HS-27A (cell line): ENCODE measurements at places on chromosomes 13 and 19.
A peak's percentile ranks its signal among the peaks of the same experiment; 100 is the strongest.

DNA sequence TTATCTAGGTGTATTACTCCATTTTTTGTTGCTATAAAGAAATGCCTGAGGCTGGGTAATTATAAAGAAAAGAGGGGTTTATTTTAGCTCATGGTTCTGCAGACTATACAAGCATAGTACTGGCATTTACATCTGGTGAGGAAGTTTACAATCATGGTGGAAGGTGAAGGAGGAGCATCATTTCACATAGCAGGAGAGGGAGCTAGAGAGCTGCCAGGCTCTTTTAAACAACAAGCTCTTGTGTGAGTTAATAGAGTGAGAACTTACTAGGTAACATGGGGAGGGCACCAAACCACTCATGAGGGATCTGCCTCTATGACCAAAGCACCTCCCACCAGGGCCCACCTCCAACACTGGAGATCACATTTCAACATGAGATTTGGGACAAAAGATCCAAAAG is 221.7 kb upstream of the GPC6 start:
- DNase-seq = no peak

DNA sequence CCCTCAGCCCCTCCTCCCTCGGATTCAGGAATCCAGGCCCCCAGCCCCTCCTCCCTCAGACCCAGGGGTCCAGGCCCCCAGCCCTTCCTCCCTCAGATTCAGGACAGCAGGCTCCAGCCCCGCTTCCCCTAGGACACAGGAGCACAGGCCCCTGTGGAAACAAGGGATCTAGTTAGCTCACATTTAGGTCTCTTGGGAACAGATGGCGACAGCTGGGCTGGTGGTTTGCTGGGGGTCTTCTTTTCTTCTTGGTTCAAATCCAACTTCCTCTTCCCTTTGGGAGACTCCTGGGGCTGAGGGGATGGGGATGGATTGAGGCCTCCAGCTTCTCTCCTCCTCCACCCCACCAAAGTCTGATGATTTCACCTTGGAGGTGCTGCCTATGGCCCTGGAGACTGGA is 19.6 kb downstream of the ZNF575 start:
- DNase-seq = no peak

DNA sequence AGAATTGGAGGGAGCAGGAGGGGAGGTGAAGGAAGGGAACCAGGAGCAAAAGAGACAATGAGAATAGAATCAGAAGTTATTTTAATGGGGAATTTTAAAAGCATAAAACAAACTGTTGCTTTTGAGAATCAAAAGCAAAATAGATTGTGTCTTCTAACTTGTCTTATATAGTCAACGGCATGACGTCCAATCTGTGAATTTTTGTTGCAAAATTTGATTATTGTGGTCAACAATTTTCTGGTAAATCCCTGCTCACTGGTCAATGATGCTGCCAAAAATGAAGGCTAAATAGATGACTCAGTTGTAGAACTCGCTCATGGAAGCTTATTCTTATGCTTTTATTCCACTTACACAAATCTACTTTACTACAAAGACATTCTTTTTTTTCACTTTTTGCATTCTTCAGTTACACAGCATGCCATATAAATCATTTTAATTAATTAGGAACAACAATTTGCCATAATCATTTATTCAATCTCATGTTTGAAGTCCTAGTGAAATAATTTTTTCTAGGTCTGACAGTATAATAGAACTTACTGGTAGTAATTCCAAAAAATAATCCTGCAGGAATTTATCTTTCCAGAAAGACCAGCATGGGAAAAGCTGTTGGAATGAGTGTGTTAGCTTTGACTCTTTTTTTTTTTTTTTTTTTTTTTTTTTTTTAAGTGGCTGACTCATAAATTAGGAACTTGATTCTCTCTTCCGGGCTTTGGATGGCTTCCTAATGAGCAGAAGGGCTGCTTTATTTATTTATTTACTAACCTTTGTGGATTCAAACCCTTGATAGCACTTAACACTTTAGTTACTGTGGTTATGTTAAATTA is 256.9 kb downstream of the SPRY2 start:
- peak; percentile 71 for DNase-seq

DNA sequence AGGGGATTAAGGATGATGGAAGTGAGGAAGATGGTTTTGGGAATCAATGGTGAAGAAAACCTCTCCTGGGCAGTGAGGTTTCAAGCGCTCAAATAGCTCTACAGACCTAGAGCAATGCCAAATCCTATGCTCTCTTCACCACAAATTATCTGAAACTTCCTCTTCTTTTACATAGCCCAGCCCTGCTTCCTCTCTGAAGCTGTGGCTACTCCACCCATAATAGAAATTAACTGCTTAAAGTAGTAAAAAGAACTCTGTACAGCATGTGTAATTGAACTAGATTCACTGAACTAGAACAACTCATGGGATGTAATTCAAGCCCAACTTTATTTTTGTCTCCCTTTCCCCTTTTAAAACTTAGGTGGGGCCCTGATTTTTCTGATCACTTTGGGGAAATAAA is 20.4 kb upstream of the IFT88 start:
- no peak for DNase-seq

- no peak for DNase-seq
Measured at GRCh38 chr19:55157064-55157908, at the start of gene TNNI3. TSS of gene TNNI3 (minus strand) at chr19:55157732. CDS start at chr19:55157589, 143 bp downstream.

- no peak for DNase-seq
Measured at GRCh38 chr13:114035583-114036531, 62.0 kb upstream of the C13orf46 start.
